COLO829 (cell line): ENCODE measurements at places on chromosomes 3 and 15.

DNA sequence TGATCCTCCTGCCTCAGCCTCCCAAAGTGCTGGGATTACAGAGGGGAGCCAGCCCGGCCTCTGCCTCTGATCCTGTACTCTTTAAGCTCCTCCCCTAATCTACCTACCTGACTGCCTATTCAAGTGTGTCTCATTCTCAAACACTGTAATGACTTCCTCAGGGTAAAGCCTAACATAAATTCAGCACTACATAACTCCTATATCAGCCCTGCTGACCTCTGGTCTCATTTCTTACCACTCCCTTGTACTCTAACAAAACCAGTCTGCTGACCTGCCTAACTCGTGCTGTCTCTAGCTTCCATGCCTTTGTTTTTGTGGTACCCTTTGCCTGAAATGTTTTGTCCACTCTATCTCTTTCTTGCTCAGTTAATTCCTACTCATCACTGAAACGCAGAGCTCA lies 172.1 kb upstream of the IL12A start:
- DNase-seq: no peak

DNA sequence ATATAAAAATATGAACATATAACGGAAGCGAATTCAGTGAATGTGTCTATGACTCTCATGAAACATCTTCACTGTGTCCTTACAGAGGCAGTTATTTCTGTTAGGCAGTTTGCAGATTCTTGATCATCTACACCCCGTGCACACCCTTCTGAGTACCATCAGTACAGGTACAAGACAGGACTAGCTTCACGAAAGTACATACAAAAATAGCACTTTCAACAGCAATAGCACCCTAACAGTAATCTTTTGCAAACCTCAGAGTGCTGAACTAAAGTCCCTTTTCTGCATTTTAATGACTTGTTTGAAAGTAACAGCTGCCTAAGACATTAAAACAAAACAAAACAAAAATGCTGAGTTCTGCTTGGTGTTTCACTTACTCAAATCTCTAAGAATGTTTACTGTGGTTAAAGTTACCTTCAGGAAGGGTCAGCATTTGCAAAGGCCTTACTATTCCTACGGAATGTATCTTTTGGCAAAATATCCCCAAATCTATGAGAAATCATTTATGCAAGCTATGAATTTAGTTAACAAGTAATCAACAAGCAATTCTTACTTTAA lies 104.1 kb downstream of the CNTN3 start:
- DNase-seq: no peak

- no peak for DNase-seq
Measured at GRCh38 chr3:139355891-139356290, 12.1 kb downstream of the MRPS22 start.

GRCh38 chr3:171165499-171165921 lies 139.0 kb upstream of the SLC2A2 start:
- no peak for DNase-seq

DNA sequence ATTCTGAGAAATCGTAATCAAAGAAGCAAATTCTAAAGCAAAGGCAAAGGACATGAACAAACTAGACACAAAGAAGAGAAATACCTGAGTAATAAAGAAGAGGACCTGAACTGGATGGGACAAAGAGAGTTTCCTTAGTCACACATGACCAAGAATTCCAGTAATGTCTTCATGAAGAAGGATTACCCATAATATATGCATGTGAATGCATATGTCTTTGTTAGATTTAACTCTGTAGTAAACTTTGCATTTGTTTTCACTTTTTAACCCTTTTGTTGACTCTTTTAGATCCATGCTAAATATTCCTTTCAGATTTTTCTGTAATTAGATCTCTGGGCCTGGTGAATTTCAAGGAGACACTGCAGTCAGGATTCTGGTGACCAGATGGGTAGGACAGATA lies 279.8 kb downstream of the ARRDC4 start:
- no peak for DNase-seq

DNA sequence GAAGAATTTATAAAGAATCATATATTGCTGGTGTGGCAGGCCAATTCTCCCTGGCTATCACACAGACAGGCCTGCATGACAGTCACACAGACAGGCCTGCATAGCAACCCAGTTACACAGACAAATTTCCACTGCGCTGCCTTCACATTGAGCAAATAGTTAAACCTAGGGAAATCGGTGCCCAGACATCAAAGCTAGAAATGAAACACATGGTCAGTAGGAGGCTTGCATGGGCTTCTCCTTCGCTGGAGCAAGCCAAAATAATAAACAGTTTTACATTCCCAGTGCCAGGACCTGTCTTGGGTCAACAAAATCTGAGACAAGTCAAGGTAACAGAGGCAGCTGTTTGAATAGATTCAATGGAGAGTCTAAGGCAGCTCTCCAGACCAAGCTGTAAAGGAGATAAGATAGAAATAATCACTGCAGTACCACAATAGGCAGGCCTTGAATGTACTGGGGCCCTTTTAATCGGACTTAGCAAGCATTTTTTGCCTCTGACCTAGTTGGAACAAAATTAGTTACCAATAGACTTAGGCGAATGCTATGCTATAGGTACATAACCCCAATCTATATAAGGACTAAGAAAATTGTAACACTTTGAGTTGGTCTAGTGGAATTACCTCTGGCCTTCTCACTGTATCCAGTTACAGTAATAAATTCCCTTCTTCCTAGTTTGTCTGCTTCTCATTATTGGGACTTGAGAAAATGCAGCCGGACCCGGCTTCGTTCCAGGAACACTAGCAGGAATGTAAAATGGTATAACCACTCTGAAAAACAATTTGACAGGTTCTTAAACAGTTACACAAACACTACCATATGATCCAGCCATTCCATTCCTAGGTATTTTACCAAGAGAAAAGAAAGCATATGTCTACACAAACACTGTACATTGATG lies 274.7 kb upstream of the UBE2E2 start:
- DNase-seq: no peak

DNA sequence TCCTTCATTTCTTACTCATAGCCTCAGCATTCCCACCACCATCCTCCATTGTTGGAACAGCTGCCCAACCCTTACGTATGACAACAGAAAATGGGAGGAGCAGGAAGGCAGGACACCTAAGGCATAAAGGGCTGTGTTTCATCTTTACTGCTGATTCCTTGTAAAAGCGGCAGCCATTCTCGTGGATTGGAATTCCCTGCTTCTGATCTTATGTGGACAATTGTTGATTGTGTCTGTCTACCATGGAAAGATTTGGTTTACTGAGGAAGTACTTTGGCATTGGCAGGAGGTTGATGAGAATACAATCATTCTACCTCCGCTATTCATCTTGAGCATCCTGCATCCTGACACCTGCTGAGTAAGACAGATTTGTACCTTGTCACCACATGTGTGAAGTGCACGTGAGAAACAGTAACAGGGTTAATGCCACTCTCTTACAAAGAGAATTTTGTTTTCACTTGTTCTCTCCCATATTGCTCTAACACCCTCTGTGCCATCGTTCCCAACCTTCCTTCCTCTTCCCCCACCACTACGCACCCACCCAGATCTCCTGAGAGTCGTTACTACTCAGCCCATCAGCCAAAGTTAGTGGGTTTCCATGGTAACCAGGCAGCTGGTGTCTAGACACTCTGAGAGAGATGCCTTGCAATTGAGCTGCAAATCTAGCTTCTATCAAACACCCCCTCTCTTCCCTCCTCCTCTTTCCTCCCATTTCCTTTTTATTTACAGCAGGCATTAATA lies 75.7 kb downstream of the GAP43 start:
- DNase-seq: peak; percentile 8
